Cortex of kidney (tissue), 1 donor: ENCODE measurements at places on chromosomes 6 and 20.

DNA sequence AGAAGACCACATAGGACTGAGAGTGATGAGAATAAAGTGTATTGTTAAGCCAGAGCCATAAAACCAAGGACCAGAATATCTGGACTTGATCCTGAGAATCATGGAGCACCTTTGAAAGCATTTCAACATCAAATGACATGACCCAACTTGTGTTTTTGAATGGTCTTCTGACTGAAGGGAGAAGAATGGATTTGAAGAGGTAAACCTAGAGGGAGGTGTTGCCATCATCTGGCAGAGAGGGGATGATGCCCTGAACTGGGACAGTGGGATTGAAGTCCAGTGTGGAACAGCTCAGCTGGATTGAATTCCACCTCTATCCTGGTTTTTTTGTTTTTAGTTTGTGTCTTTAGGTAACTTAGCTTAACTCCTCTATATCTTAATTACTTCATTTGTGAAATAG is 570.0 kb downstream of the TBC1D32 start:
- DNase-seq = no peak

DNA sequence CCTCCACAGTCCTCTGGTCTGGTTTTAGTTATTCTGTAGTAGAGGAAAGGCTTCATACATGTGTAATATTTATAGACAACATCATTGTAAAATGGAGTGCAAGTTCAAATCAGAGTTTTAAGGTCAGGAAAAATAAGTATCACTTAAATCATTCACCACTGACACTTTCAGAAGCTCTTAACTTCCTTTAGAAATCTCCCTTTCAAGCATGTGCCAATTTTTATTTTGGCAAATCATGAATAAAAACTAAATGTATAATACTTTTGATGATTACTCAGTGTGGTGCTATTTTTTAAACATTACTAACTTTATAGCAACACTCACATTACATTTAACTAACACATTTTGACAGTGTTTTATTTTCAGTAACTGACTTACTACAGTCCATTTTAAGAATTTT is 112.2 kb downstream of the OGFRL1 start:
- no peak for DNase-seq

GRCh38 chr6:67736161-67736560 is 898.9 kb upstream of the ADGRB3 start:
- DNase-seq = no peak

GRCh38 chr6:72952808-72953630 is 272.3 kb downstream of the KHDC1L start:
- no peak for DNase-seq

DNA sequence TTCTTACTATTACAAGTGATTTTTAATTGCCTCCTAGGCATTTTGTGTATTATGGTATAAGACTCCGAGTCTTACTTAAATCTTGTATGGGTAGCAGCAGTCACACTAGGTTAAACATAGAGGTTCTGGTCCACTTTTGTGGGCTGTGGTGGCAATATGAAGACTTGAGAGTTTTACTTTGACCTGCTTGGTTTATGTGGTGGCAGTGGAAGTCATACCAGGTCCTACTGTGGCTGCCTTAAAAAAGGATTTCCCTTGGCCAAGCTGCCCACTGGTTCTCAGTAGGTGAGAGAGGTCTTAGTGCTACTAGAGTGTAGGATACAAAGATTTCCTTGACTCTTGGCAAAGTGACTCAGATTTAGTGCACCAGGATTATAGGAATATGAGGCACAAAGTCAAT is 44.2 kb upstream of the NKAIN2 start:
- no peak for DNase-seq

DNA sequence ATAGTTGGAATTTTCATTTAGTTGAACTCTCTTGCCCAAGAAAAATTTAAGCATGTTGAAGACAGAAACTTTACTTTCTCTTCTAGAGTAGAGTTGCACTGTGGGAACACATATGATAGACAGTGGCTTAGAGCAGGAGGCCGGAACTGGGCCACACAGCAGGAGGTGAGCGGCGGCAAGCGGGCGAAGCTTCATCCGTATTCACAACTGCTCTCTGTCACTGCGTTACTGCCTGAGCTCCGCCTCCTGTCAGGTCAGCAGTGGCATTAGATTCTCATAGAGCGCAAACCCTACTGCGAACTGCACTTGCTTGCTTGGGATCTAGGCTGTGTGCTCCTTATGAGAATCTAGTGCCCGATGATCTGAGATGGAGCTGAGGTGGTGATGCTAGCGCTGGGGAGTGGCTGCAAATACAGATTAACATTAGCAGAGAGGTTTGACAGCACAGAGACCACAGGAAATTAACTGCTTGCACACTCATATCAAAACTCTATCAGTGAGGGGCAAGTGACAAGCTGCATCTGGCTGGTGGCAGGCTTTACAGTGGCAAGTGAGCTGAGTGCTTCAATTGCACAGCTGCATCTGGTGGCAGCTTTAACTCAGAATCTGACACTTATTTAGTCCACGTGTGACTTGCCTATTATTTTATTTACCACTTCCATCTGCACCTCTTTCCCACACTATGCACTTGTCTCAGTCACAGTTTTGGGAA is 174.9 kb upstream of the C6orf118 start:
- no peak for DNase-seq
